ENCODE measurements at places on chromosomes 12 and 14.

- no peak for DNase-seq
Measured at GRCh38 chr12:19945559-19946435, 422.5 kb upstream of the PDE3A start.

- no peak for DNase-seq
Measured at GRCh38 chr12:11075642-11076041, 13.5 kb upstream of the TAS2R46 start.

DNA sequence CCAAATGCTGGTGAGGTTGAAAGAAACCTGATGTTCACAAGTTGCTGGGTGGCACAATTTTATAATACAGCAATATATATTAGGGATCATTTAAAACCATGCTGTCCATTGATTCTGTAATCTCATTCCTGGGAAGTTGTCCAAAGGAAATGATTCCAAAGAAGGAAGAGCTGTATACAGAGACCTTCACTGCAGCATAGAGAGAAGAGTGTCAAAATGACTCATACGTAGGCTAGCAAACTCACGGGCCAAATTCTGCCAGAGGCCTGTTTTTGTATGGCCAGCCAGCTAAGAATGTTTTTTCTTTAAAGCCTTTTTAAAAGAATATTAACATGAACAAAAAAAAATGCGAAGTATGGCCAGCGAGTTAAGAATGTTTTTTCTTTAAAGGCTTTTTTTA, 69.2 kb upstream of the MED13L start:
- no peak for DNase-seq

DNA sequence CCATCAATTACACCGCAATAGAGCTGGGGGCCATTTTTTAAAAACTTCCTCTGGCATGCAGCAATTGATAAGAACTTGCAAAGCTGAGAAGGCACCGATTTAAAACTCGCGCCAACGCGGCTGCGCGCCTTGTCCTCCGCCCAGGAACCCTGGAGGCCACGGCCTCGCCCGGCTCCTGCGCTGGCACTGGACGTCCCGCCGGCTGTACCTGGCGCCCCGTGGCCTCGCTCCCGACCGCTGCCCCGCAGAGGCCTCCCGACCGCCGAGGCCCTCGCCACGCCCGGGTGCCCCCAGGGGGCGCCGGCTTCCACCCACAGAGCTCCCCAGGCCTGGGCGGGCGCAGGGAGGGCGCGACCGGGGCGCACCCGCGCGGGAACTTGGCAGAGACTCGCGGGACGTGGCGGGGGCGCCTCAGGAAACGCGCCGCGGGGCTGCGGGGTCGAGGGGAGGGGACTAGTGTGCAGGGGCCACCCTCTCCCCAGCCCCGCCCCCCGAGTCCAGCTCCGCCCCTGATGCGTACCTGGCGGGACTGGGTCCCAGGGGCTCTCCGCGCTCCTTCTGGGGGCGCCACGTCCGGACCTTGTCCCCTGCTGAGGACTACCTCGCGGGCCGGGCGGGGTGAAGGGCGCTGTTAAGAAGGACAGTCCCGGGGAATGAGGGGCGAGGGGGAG, 65.7 kb downstream of the TNFAIP2 start:
- peak; percentile 8 for DNase-seq

- no peak for DNase-seq
Measured at GRCh38 chr12:88553941-88554658, 26.2 kb downstream of the KITLG start.

- DNase-seq, result no peak
Measured at GRCh38 chr12:6091786-6092566, 32.5 kb downstream of the VWF start.

DNA sequence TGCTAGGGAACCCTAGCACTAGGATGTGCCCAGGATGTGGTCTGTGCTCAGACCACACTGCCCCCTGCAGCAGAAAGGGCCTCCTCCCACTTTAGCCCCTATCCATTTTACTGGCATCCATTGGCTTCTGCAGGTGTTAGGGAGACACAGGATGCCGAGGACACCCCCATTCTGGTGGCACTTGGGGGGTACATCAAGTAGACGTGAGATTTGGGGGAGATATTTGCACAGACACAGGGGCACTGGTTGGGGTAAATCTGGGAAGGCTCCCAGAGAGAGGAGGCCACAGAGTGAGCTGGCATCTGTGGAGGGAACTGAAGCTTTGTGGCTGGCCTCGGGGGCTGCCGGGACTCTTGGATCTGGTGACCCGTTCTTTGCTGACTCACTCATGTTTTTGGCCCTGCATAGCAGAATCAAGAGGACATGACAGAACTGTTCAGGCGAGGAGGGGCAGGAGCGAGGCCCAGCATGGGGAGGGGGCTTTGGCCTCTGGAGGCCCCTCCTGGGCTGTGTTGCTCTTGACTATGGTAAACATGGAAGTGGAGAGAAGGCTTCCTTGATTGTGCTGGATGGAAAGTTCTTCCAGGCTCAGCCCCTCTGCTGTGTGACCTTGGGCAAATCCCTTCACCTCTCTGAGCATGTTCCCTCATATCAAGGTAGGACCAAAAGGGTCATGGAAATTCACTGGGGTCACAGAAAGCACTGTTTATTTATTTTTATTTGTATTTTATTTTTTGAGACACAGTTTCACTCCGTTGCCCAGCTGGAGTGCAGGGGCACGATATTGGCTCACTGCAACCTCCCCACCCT, 1.8 kb downstream of the PLBD2 start:
- no peak for DNase-seq

DNA sequence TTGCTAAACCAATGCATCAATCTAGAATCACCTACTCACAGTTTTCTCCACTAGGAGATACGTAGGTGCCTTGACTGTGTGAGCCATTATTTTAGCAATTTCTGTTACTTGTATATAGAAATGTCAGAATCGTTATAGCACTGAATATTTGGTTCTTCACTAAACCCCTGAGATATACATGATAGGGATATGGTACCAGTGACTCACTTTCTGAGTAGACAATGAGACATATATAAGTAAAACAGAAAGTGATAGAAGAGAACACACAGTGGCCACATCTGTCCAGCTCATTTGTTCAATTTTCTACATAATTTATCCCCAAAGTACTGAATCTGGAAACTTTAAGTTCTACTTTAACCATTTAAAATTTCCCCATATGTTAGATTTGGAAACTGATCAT, 1505.5 kb upstream of the TMEM132C start:
- no peak for DNase-seq

GRCh38 chr12:120010661-120011230, 21.7 kb downstream of the BICDL1 start:
- DNase-seq, result no peak

DNA sequence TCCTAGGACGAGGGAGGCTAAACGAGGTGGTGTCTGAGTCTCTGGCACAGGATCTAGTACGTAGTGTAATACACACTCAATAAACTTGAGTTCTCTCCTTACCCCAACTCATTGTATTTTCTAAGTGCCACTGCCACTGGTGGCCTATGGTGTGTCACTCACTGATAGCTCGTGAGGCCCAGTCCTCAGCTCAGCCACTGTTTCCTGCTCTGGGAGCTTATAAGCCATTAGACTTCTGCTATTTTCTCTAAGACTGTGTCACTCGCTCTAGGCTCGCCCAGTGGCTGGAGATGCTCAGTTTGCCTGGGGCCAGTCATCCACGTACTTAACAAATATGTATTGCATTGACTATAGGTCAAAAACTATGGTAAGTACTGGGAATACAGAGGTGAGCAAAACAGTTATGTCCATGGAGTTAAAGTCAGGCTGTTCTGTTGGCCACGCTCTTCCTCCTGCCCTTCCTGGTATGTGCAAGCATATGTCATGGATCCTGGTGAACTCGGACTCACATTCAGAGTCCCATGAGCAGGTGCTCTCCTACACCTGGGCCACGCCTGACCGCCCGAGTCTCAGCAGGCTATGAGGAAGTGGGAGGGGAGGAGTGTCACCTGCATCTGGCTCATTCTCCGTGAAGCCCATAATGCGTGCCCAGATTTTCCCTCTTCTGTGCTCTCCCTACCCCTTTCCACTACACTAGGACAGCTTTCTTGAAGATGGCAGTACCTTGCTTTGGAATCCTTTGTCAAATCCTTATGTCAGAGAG, 41.6 kb downstream of the DEGS2 start:
- no peak for DNase-seq

DNA sequence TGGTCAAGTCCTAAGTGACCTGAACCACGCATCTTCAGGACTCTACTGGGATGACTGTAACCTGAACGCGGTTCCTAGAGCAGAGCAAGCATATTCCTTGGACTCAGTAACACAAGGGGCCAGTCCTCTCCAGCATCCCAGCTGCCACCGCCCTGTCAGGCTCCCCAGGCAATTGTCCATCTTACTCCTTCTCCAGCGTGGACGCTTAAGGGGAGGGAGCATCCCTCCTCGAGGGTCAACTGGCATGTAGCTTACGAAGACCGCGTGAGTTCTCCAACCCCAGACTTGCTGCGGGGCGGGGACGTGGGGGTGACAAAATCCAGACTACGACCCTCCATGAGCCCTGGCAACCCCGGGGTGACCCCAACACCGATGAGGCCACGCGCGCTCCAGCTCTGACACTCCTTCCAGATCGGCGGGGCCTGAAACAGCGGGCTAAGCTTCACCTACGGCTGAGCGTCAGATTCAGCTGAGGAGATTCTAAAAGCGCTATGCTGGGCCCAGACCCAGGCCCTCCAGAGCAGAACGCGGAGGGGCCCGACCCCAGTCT, 846 bp upstream of the MTHFD1 start:
- DNase-seq, result no peak

DNA sequence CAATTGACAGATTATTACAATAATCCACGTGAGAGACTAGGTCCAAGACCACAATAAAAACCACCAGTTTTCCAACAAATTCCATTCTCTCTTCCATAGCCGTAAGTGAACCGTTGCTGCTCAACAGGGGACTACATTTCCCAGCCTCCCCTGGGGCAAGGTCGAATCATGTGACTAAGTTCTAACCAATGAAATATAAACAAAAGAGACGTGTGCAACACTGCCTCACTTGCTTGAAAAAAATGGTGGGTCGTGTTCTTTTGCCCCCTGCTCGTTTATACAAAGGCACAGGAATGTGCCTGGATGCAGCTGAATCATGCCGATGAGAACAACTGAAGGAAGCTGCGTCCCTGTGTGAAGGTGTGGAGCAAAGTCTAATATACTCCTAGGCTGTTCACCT, 51.1 kb downstream of the HSPB8 start:
- DNase-seq, result no peak

DNA sequence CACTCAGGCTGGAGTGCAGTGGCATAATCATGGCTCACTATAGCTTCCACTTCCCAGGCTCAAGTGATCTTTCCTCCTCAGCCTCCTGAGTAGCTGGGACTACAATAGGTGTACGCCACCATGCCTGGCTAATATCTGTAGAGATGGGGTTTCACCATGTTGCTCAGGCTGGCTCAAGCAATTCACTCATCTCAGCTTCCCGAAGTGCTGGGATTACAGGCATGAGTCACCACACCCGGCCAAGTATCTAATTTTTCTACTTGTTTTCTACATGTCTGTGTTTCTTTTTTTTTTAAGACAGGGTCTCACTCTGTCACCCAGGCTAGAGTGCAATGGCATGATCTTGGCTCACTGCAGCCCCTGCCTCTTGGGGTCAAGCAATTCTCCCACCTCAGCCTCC, 119.7 kb upstream of the MED13L start:
- DNase-seq, result no peak

DNA sequence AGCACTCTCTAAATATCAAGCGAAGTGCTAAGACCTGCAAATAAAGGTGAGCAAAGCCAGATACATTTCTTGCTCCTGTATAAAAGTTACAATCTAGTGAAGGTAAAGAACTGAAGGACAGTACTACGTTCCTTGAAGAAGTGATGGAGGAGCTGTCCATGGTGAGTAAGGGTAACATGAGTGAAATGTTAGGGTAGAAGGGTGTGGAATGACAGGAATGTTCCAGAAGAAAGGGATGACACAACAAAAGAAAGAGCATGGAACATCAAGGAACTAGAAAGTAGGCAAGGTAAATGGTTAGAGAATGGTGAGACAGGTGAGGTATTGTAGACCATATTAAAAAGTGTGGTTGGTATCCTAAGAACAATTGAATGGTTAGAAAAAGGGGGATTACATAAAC, 272.4 kb downstream of the ACSS3 start:
- DNase-seq, result no peak

Measured in effector CD8-positive, alpha-beta T cell (primary cell).